ENCODE measurements at places on chromosomes 3 and 15. TPM values are rescaled to one million over a fixed set of nuclear protein-coding genes. Genes with fewer than 3 reads are reported as not detected.
A peak's percentile ranks its signal among the peaks of the same experiment; 100 is the strongest.

- no peak overlapping the region for H3K4me3 ChIP-seq
- H3K4me1 ChIP-seq: peaks cover 13% of the 10 kb centered on the region
- no peaks in the 10 kb centered on the region for H3K36me3 ChIP-seq
- no peak for DNase-seq
These were observed 3.6 kb downstream of the WWTR1 start for GRCh38 chr3:149654188-149654601.

DNA sequence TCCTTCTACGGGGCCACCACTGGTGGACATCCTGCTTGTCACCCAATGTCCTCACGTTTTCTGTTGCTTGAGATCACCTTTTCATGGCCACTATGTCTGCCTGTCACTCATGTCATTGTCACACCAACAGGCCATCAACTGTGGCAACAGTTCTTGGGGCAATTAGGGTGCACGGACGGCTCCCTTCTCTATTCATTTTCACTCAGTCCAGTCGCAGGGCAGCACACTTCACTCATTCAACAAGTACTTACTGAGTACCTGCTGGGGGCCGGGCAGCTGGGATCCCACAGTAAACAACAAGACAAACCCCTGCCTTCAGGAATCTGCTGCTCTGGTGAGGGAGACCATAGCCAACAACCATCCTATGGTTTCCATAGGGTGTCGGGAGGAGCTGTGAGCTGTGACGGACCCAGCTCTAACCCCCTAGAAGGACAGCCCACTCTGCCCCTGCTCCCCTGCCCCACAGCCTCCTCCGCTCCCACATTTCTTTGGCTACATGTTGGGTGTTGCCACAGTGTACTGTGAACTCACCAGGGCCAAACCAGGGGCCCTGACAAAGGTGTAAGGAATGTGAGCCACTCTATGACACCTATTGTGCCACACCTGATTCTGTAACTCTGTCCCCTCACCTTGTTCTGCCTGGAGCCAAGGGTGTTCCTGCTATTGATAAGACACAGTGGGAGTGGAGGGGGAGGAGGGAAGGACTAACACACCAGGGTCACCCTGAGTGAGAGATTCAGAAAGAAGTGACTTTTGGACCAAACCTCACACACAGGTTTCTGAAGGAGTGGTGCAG lies 1.9 kb downstream of the VILL start:
- peaks cover 20% of the 10 kb centered on the region for H3K36me3 ChIP-seq
- peaks cover 3% of the 10 kb centered on the region for H3K27me3 ChIP-seq
- peaks cover 39% of the 10 kb centered on the region for H3K4me1 ChIP-seq
- H3K27ac ChIP-seq: peak overlapping the region; percentile 2

GRCh38 chr3:94778814-94779494 lies 716.1 kb downstream of the NSUN3 start:
- no peak for DNase-seq
- H3K27me3 ChIP-seq: no peaks in the 10 kb centered on the region
- no peaks in the 10 kb centered on the region for H3K36me3 ChIP-seq
- H3K27ac ChIP-seq: no peak overlapping the region

GRCh38 chr3:66490214-66490613 lies 10.6 kb downstream of the LRIG1 start:
- peak; percentile 48 for DNase-seq
- peaks cover 3% of the 10 kb centered on the region for H3K27me3 ChIP-seq
- H3K4me3 ChIP-seq: peak overlapping the region; percentile 47
- peaks cover 11% of the 10 kb centered on the region for H3K36me3 ChIP-seq
- H3K4me1 ChIP-seq: peaks cover 83% of the 10 kb centered on the region
- peak overlapping the region; percentile 62 for H3K27ac ChIP-seq

GRCh38 chr3:155270063-155270462 lies 23.4 kb downstream of the STRIT1 start:
- H3K27me3 ChIP-seq: no peaks in the 10 kb centered on the region
- no peak for DNase-seq
- no peaks in the 10 kb centered on the region for H3K36me3 ChIP-seq
- H3K4me1 ChIP-seq: no peaks in the 10 kb centered on the region
- H3K27ac ChIP-seq: no peak overlapping the region

GRCh38 chr15:39078026-39078425 lies 502.9 kb upstream of the THBS1 start:
- H3K27ac ChIP-seq: no peak overlapping the region
- H3K4me3 ChIP-seq: no peak overlapping the region
- no peaks in the 10 kb centered on the region for H3K36me3 ChIP-seq
- peaks cover 17% of the 10 kb centered on the region for H3K27me3 ChIP-seq

GRCh38 chr3:142210608-142211007 lies 14.8 kb downstream of the GK5 start:
- no peak for DNase-seq
- no peaks in the 10 kb centered on the region for H3K27me3 ChIP-seq
- peaks cover 59% of the 10 kb centered on the region for H3K36me3 ChIP-seq
- no peaks in the 10 kb centered on the region for H3K4me1 ChIP-seq
- no peak overlapping the region for H3K27ac ChIP-seq

GRCh38 chr15:38625886-38626285 lies 61.3 kb upstream of the RASGRP1 start:
- no peaks in the 10 kb centered on the region for H3K36me3 ChIP-seq
- H3K27ac ChIP-seq: no peak overlapping the region
- no peak overlapping the region for H3K4me3 ChIP-seq
- DNase-seq: no peak
- no peaks in the 10 kb centered on the region for H3K27me3 ChIP-seq

DNA sequence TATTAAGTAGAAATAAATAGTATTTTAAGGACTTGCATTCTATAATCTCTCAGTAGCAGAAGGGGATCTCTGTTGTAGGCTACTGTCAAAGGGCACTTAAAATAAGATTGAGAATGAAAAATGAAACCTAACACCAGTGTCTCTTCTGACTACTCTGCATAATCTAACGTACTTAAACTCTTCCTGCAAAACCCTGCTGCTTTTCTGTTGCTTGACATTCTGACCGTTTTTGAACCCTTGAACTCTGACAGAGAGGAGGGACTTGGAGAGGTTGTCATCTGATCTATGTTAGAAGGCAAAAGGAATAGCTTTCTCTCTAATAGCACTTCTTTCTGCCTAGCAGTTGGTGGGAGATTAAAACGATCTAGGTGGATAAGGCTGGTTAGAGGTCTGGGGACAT lies 204.6 kb downstream of the ZIC1 start:
- H3K27me3 ChIP-seq: no peaks in the 10 kb centered on the region
- H3K27ac ChIP-seq: no peak overlapping the region
- no peak overlapping the region for H3K4me3 ChIP-seq

GRCh38 chr3:29720665-29721064 lies 439.8 kb downstream of the RBMS3 start:
- DNase-seq: no peak
- H3K27ac ChIP-seq: no peak overlapping the region
- H3K36me3 ChIP-seq: no peaks in the 10 kb centered on the region
- H3K4me3 ChIP-seq: no peak overlapping the region

- DNase-seq: no peak
- H3K27me3 ChIP-seq: peaks cover 12% of the 10 kb centered on the region
- H3K36me3 ChIP-seq: no peaks in the 10 kb centered on the region
These were observed 10.2 kb downstream of the ACKR2 start for GRCh38 chr3:42819351-42819965.

DNA sequence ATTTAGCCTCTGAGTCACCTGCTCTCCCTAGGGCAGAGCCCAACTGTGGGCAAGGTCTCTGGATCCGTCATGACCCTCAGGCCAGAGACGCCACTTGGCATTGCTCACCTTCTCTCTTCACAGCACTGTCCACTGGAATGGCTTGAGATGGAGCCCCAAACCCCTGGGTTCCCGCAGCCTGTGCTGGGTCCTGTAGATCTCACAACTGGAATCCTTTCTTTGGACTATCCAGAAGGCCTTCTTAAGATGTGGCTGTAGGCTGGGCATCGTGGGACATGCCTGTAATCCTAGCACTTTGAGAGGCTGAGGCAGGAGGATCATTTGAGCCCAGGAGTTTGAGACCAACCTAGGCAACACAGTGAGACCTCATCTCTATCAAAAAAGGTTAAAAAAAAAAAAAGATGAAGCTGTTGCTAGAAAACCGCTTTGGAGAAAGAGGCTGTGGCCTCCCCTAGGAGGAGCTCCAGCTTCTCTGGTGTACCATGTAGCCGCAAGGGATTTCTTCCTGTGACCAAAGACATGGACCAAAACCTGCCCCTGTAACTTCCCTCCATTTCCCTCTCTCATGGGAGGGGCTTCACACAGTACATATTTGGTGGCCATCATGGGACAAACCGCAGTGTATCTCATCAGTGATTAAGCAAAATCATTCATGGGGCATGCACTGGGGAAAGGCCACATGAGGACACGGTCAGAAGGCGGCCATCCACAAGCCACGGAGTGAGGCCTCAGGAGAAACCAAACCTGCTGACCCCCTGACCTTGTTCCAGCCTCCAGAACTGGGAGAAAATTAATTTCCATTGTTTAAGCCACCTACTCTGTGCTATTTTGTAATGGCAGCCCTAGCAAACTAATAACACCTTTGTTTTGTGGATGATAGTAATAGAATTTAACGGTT lies 23.3 kb upstream of the BUB1B start:
- no peak overlapping the region for H3K27ac ChIP-seq
- H3K27me3 ChIP-seq: peaks cover 2% of the 10 kb centered on the region
- no peak overlapping the region for H3K4me3 ChIP-seq
- no peak for DNase-seq
- no peaks in the 10 kb centered on the region for H3K36me3 ChIP-seq
- H3K4me1 ChIP-seq: no peaks in the 10 kb centered on the region

DNA sequence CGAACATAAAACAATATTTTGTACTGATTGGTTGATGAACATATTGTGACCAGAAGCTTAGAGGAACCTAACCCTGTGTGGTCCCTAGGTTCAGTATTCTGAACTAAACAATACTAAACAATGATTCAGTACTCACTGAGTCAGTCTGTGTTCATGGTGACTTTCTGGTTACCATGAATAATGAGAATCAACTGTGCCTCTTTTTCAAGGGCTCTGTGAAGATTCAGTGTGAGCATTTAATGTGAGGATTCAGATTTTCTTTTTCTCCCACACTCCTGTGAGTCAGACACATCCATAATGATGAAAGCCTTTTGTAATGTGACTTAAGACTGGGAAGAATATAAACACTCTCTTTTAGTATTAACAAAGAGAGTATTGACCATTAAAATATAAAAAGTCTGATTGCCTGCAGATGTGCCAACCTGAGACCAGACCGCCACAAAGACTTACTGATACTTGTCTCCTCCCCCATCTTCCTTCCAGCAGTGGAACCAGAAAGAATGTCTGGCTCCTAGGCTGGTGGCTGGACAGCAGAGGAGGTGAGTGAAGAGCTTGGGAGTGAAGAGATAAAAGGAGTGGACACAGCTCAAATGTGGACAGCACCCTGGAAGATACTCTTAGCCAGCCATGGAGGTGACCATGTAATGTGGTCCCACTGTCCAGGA lies 17.6 kb upstream of the ACTL6A start:
- peaks cover 9% of the 10 kb centered on the region for H3K27me3 ChIP-seq
- no peaks in the 10 kb centered on the region for H3K4me1 ChIP-seq
- no peaks in the 10 kb centered on the region for H3K36me3 ChIP-seq
- DNase-seq: no peak
- no peak overlapping the region for H3K27ac ChIP-seq

GRCh38 chr3:155714295-155714718 lies 30.6 kb downstream of the PLCH1 start:
- H3K36me3 ChIP-seq: no peaks in the 10 kb centered on the region
- H3K27me3 ChIP-seq: no peaks in the 10 kb centered on the region
- DNase-seq: no peak
- H3K4me1 ChIP-seq: no peaks in the 10 kb centered on the region

GRCh38 chr15:85646538-85647091 lies 148.1 kb downstream of the KLHL25 start:
- H3K36me3 ChIP-seq: peaks cover 35% of the 10 kb centered on the region
- H3K27ac ChIP-seq: peak overlapping the region; percentile 64
- no peaks in the 10 kb centered on the region for H3K27me3 ChIP-seq
- peaks cover 41% of the 10 kb centered on the region for H3K4me1 ChIP-seq
- H3K4me3 ChIP-seq: peak overlapping the region; percentile 34
- DNase-seq: peak; percentile 61

DNA sequence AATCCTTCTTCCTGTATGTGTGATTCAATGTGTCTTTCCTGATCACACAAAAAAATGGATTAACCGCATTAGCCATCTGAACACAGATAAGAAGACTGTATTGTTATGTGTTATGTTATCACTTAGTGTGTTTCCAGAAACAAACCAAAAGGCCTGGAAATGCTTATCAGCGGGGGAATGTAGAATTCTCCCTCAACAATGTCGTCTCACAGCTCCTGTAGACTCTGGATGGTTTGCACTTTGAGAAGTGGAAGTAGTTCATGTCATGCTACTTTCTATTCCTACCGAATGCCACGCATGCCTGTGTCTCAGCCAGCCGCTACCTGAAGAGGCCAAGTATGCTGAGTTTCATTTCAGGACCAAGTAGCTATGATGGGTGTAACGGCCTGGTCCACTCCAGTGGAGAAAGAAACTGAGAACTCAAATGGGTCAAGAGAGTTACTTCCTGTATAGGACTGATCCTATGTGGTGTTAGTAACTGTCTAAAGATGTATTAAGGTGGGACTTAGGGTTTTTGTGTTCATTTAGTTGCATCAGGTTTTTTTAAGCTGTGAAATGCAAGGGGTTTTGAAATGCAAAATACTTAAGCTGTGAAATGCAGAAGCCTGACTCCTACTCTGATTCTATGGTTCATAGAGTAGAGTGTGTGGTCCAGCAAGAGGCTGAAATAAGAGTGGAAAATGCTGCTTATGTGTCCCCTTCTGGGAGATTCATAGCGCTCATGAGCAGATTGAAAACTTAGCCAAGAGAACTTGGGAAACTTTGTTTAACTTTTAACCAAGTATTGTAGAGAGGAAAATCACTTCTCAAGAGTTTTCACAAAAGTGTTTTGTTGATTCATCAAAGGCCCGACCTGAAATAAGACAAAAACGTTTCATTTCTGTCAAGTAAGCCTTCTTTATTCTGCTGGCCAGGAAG lies 118.5 kb upstream of the LMOD3 start:
- DNase-seq: no peak
- H3K4me3 ChIP-seq: no peak overlapping the region
- no peak overlapping the region for H3K27ac ChIP-seq
- peaks cover 13% of the 10 kb centered on the region for H3K4me1 ChIP-seq
- no peaks in the 10 kb centered on the region for H3K27me3 ChIP-seq

DNA sequence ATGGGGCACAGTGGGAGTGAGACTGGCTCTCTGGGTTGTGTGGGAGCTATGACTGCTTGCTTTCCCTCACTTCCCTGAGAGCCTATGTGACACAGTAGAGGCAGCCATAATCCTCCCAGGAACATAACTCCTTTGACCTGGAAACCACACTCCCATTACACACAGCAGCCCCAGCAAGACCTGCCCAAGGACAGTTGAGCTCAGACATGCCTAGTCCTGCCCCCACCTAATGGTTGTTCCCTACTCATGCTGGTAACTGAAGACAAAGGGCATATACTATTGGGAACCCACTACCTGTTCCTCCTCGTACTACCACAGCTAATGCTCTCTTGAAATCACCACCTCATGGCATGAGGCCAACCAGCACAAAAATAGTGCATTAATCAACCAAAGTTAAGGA lies 550.4 kb upstream of the ARPP21 start:
- DNase-seq: no peak
- H3K36me3 ChIP-seq: no peaks in the 10 kb centered on the region
- no peaks in the 10 kb centered on the region for H3K4me1 ChIP-seq
- H3K27ac ChIP-seq: no peak overlapping the region
- H3K4me3 ChIP-seq: no peak overlapping the region

- H3K27ac ChIP-seq: peak overlapping the region; percentile 36
- H3K4me3 ChIP-seq: no peak overlapping the region
- no peak for DNase-seq
- H3K27me3 ChIP-seq: no peaks in the 10 kb centered on the region
These were observed 12.8 kb downstream of the USP3 start for GRCh38 chr15:63517202-63517601.

The DUOX2 gene
- total RNA-seq: not detected

The ETV5 gene
- total RNA-seq: 0.52 TPM

The CFAP100 gene
- total RNA-seq: not detected

The AP3B2 gene
- total RNA-seq: not detected
